ENCODE measurements at places on chromosomes 6 and 20.

DNA sequence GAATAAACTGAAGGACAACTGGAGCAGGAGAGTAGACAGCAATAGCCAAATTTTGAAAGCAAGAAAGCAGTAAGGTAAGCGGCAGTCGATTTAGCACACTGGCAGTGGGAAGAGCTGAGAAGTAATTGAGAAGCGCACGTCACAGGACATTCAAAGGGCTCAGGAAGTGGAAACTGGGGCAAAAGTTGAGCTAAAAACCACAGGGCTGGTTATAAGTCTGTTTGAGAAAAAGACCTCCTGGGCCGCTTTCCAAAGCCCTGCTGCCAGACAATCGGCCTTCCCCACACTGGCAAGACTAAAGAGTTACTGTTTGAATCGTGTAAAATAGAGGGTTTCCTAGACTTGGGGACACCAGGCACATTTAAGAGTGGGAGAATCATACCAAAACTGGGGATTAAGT is 161.4 kb downstream of the DNAH8 start:
- peak; percentile 64 for DNase-seq

GRCh38 chr20:60518022-60518421 is 559.8 kb downstream of the CDH26 start:
- DNase-seq, result no peak

DNA sequence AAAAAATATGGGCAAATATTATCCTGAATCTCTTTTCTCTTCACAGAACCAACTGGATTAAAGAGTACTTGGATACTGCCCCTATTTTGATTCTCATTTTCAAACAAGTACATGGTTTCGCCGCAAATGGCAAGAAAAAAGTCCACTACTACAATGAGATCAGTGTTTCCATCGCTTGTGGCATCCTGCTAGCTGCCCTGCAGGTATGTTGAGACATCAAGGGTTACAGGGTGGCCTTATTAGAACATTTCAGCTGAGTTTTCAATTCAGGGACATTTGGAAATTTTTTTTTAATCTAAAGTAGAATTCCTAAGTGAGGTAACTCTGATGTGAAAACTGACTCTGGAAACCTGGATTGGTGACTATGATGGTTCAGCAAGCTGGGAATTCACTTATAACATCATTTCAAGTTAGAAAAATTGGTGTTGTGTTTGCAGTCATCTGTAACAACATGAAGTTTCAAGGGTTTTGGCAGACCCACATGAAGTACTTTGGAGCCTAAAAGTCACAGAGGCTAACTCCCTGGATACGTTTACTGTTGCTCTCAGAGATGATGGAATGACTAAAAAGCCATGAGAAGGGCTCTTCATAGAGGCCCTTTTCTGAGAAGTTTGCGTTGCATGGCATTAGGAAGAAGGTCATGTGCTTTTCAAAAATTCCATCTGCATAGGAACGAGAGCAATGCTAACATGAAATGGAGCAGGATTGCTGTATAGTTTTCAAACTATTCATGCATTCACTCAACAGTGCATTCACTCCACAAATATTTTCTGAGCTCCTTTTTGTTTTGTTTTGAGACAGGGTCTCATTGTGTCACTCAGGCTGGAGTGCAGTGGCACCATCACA is 25.5 kb downstream of the IYD start:
- DNase-seq, result no peak

- DNase-seq, result no peak
Measured at GRCh38 chr6:21597801-21598673, 4.5 kb downstream of the SOX4 start.

DNA sequence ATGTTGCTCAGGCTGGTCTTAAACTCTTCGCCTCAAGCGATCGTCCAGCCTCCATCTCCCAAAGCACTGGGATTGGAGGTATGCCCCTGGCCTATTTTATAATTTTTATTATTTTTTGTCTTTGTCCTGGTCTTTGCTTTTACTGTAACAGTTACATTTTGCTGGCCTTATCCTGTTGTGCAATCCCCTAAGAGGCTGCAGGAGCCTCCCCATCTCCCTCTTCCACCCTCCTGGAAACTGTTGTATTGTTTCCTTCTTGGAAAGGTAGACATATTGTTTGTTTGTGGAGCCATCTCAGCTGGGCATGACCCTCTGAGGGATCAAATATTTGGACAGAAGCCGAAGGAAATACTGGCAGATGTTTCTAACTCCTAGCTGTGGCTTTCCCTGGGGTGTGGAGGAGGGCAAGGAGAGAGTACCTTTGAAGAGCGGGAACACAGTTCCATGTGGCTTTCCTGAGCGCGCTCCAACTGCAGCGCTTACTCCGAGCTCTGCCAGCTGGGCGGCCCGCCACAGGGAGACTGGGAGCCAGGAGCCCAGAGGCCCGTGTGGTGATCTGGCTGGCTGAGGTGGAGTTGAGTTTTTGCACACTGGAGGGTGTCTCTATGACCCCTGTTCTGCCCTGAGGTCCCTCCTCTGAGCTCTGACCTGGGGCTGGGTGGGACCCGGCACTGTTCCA is 4.9 kb downstream of the MAPK13 start:
- DNase-seq, result no peak

DNA sequence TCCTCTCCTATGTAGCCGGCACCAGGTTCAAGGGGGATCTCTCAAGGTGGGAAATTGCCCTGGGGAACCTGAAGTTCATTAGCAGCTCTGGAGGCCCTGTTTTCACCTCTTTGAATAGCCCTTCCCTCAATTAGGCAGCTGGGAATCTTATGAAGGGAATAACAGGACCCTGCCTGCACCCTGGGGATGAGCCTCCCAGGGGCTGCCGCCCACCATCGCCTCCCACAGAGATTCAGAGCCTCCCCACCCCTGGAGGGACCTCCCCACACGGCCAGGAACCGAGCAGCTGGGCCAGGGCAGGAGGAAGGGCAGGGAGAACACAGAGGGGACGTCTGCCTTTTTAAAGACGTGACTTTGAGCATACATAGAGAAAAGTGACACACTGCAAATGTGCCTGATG is 4.6 kb upstream of the EEF1A2 start:
- no peak for DNase-seq

- DNase-seq, result no peak
Measured at GRCh38 chr20:48651271-48651670, 176.5 kb downstream of the PREX1 start.
